ENCODE measurements at places on chromosomes 3 and 15.
A peak's percentile ranks its signal among the peaks of the same experiment; 100 is the strongest.

- no peak for DNase-seq
Measured at GRCh38 chr3:9067352-9067975, 104.2 kb upstream of the RAD18 start.

GRCh38 chr3:191329654-191330529 is at the start of gene UTS2B:
UTS2B (minus strand) TSS chr3:191330526; CDS start chr3:191282189, 48,337 bp downstream.
- peak; percentile 21 for DNase-seq

DNA sequence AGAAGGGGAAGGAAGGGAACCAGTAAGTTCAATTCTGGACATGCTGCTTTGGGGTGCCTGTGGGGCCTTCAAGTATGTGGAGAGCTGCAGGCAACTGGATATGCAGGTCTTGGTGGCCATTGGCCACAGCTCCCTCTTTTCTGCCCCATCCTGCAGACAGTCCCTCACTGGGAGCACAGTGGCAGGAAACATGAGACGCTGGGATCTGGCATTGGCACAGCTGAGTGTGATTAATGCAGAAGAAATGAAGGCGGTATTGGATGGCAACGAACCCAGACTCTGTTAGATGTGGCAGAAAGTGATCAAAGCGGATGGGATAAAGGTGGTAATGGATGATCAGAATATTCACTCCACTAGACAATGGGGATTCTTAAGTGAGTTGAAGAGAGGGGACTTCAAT is 23.2 kb upstream of the VPS8 start:
- no peak for DNase-seq

GRCh38 chr3:110664148-110664547 is 407.5 kb upstream of the NECTIN3 start:
- no peak for DNase-seq

DNA sequence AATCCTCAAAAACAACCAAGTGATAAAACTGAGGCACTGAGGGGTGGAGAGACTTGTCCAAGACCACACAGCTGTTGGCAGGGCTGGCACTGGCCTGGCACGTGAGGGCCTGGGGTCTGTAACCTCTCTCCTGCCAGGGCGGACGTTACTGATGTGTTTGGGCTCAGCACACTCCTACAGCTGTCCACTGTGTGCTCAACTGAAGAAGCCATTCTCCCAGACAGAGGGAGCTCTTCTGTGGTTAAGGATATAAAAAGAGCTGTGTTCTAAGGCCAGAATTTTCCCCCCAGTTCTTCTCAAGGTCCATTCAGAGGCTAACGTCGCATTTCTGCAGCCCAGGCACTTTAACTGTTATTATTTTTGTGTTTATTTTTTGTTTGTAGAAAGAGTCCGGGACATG is 429.0 kb upstream of the ATP11B start:
- DNase-seq, result peak; percentile 47

- no peak for DNase-seq
Measured at GRCh38 chr3:20288050-20288449, 102.0 kb upstream of the SGO1 start.
